ENCODE measurements at places on chromosomes 7 and 10.

GRCh38 chr10:101670635-101671034 is 24.3 kb downstream of the FBXW4 start:
- DNase-seq = no peak

DNA sequence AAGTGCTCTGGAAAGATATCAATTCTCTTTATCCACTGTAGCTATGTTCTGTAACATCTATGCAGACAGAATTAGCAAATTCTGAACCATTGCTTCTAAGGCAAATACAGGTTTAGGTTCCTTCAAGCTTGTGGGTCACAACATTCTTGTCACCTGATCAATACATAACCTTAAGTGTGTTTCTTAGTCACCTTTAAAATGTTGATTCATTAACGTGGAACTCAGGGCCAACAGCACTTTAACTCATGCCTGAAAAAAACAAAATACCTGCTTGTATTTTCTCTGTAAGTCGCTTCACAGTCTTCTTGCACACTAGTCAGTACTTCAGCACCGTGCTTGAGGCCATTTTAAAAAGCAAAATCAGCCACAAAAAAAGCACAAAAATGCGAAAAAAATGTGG is 35.2 kb upstream of the TRIL start:
- DNase-seq = no peak

DNA sequence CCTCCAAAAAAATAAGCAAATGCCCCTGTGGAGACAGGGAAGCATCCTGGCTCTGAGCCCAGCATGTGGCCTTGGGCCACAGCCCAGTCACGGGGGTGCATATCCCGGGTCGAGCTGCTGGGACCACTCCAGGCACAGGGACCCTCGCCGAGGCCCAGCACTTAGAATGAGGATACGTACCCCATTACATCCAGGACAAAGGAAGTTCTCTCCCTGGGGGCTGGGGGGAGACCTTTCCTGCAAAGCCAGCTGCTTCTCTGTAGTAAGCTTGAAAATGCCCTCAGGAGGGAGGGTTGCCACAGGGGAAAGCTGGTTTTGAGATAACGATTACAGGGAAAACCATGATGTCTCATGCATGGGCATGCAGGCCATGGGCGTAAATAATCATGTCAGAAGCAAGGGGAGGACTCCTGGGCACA is 75.5 kb downstream of the HIPK2 start:
- DNase-seq = no peak

DNA sequence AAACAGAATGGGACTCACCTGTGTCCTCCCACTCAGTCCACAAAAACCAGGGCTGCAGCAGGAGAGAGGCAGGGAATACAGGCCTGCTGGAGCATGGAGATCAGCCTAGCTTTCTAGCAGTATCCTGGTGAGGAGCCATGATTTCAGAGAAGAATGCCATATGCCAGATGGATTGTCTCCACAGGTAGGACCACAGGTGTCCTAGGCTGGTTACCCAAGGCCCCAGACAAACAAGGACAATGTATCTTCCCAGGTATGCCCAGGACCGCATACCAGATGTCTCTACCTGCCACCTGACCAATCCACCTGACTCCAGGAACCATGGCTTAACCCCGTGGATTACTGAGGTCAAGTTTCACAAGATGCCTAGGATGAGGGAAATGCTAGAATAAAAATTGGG is 295.4 kb upstream of the NPSR1 start:
- no peak for DNase-seq

DNA sequence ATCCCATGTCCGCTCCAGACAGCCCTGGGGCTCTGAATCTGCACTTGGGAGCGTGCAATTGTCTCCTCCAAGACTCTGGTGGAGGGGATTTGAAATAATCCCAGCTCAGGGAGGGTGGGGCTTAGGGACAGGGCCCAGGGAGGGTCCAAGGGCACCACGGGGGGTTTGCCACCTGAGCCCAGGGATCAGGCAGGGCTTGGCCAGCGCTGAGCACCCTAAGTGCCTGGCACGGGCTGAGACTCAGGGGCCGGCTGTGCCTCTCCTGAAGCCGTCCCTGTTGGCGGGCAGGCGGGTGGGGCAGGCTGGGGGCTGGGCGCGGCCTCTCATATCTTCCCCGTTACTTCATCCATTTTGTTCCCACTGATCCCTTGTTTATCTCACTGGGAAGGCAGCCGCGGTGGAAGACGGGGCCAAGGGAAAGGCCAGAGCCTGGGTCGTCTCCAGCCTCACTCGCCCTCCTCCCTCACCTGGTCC is 41.8 kb upstream of the ELN start:
- DNase-seq = no peak

- no peak for DNase-seq
Observed at GRCh38 chr7:166338-167060, 25.9 kb upstream of the FAM20C start.

DNA sequence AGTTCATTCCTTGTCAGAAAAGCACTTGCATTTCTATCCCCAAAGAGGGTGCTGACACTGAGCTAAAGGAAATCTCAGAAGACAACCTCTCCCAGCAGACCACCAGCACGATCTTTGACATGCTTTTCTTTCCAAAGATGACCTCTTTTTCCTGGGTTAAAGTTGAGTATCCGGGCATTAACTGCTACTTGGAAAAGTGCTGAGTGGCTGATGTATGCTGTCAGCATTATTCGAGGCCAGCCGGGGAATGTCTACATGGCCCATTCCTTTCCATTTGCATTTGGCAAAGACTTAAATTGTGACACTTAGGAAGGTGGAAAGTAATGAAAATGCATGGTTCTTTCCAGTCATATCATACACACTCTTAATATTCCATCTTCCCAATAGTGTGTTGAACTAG is 90.6 kb upstream of the SKAP2 start:
- no peak for DNase-seq

- no peak for DNase-seq
Observed at GRCh38 chr7:27128034-27128433, 2.5 kb downstream of the HOXA4 start.

- no peak for DNase-seq
Observed at GRCh38 chr10:119100434-119101238, 3.3 kb upstream of the DENND10 start.
